ENCODE measurements at places on chromosomes 12 and 14.

GRCh38 chr12:108571609-108572165, 9.3 kb downstream of the ISCU start:
- DNase-seq: no peak

DNA sequence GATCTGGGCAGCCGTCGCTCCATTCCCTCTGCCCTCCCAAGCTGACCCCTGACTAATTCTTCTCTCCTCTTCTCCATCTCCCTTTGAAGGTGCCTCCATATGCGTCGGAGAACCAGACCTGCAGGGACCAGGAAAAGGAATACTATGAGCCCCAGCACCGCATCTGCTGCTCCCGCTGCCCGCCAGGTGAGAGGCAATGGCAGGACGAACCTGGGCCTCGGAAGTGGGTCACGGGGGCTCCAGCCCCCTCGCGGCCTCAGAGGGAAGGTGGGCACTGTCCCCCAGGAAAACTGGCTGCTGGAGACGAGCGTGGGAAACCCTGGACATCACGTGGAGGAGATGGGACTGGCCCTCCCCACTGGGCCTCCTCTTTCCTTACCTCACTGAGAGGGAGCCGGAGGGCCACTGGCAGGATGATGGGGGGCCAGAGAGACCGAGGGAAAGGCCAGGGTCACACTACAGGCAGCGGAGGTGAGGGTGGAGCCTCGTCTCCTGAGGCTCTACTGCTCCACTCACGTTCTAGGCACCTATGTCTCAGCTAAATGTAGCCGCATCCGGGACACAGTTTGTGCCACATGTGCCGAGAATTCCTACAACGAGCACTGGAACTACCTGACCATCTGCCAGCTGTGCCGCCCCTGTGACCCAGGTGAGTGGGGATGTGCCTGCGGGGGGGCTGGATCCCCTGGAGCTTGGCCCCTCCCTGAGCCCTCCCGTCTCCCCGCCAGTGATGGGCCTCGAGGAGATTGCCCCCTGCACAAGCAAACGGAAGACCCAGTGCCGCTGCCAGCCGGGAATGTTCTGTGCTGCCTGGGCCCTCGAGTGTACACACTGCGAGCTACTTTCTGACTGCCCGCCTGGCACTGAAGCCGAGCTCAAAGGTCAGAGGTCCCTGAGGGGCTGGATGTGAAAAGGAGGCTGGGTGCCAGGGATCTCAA, 806 bp downstream of the LTBR start:
- DNase-seq: no peak

DNA sequence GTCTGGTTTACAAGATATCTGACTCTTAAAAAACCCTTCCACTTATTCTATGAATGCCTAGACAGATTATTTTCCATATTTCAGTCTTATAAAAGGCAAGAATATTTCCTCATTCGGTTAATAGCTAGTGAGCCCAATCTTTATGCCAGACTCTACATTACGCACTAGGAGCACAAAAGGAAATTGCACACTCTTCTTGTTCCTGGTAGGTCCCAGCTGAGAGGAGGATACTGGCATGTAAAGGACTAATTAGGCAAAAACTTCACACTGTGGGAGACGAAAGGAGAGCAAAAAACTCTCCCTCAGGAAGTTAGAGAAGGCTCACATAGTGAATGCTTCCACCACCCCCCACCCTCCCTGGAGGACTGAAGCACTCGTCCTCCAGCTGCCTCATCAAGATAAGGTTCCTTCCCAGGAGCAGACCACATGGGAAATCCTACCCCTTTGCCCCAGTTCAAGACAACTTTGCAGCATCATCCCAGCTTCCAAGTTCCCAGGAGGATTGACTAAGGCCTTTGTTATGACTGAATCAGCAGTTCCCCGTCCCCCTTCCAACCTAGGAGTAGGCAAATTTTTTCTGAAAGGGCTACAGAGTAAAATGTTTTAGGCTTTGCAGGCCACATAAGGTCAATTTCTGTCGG, 14.5 kb downstream of the CAPZA3 start:
- no peak for DNase-seq

DNA sequence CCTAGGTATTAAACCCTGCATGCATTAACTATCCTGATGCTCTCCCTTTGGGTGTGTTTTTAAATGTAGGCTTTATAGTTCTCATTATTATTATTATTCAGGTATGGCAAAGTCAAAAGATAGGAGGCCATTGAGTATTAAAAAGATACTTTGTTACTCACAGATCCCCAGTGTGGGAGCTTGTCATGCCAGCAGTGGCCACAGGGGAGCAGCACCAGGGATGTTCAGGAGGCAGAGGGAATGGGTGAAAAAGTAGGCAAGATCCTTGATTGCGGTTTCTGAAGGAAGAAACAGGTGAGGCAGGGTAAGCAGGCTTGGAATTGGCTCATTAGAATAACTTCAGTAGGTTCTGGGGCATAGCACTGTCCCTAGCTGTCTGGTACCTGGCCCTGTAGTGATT, 382.2 kb downstream of the MED13L start:
- no peak for DNase-seq

DNA sequence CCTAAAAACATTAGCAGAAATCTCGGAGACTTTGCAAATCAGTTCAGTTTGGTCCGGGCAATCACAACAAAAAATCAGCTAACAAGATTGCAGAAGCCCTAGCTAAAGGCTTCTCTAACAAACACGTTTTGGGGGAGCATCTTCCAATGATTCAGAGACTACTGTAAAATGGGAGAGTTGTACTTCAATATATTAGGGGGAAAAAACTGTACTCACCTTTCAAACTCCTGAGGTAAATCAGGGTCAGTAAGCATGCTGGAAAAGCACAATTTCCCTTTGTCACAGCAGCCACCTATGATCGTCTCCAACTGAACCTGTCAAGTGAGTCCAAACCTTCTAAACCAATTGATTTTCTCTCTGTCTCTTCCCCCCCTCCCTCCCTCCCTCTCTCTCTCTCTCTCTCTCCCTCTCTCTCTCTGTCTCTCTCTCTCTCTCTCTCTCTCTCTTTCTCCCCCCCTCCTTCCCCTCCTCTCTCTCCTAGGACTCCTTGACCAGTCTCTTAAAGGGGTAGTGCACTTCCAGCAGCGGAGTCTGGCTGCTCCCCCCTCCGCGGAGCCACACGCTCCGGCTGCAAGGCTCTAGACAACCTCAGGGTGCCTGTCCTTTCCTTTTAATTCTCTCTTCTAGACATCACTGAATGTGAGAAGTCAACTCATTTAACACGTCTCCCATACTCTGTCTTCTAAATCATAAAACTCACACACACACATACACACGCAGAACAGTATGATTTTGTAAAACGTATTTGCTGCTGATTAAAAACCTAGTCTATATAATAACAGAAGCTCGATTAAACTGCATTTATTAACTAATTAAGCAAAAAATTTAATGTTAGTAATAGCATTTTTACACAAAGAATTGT, at the start of gene SOX5:
SOX5 (minus strand) TSS at position 323 of the 862 bp plus-strand sequence; CDS start at position 254, 69 bp downstream.
- peak; percentile 48 for DNase-seq

- no peak for DNase-seq
Observed at GRCh38 chr12:115132905-115133304, 448.9 kb upstream of the TBX3 start.

Measured in putamen (tissue), 1 donor.